8988T (cell line): ENCODE measurements at places on chromosomes 11 and 22.

DNA sequence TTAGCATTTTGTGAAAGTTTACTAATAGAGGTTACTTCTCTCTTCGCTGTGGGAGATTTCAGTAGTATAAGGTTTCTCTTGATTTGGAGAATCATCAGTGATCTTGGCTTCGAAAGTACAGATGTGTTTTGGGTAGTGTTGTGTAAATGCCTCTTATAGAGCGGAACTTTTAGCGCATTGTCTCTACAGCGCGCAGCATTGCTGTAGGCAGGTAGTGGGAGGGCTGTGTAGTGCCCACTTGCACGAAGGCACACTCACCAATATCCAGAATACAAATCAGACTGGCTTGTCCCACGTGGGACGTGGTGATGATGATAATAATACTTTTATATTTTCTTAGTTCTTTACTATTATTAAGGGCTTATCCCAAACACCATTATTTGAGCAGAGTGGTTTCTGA, 51.4 kb downstream of the FAM83F start:
- no peak for DNase-seq

DNA sequence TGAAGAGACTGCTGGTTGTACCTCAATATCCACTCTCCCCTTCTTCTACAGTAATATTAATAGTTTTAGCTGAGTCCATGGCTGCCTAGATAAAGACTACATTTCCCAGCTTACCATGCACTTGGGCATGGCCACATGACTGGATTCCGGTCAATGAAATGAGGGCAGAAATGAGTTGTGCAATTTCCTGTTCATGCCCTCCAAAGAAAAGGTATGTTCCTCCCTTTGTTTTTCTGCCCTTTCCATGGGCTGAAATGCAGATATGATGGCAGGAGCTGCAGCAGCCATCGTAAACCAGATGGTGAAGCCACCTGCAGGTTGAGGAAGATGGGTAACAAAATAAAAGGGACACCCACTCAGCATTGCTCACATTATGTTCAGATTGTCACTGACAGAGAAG, 15.3 kb upstream of the ELFN2 start:
- peak; percentile 37 for DNase-seq

- no peak for DNase-seq
Observed at GRCh38 chr22:25629613-25630012, 65.1 kb downstream of the GRK3 start.

DNA sequence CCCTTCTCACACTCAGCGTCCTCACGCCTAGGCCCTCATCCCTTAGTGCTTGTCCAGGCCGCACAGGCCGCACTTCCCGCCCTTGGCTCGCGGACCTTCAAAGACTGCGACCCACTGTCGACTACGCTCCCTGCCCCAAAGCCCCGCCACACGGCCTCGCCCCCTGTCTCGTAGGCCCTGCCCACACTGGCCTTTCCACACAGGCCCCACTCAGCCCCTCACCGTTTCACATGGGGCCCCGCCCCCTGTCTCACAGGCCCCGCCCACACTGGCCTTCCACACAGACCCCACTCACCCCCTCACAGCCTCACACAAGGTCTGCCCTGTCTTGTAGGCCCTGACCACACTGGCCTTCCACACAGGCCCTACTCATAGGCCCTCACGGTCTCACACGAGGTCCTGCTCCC, 11.0 kb downstream of the NRXN2 start:
- no peak for DNase-seq

DNA sequence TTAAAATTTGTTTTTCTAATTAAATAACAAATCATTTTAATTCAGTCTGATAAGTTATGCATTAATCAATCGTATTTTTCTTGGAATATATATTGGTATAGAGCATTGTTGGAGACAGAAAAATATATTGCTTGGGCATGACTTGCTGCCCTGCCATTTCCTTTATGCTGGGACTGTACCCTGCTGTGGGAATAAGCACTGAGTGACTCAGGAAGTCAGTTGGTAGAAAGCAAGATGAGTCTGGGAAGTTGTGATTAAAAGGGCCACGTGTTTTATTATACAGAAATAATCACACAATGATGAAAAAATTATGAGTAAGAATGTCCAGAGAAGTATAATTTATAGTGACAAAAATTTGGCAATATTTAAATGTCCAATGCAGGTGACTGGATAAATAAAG, 139.5 kb downstream of the KIF18A start:
- no peak for DNase-seq

DNA sequence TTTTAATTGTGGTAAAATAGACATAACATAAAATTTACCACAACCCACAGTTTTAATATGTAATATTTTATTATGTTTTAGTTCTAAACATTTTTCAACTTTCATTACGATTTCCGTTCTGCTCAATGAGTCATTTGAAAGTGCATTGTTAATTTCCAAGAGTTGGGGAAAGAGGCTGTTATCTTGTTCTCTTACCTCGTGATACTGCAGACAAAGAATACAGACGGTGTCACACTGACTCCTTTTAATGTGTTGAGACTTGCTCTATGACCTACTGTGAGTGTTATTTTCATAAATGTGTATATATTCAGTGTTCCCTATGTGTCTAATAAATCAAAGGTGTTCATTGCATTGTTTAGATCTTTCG, 10.8 kb upstream of the RAC2 start:
- DNase-seq = no peak

GRCh38 chr11:40306938-40307548, 1152.4 kb downstream of the LRRC4C start:
- DNase-seq = peak; percentile 29

DNA sequence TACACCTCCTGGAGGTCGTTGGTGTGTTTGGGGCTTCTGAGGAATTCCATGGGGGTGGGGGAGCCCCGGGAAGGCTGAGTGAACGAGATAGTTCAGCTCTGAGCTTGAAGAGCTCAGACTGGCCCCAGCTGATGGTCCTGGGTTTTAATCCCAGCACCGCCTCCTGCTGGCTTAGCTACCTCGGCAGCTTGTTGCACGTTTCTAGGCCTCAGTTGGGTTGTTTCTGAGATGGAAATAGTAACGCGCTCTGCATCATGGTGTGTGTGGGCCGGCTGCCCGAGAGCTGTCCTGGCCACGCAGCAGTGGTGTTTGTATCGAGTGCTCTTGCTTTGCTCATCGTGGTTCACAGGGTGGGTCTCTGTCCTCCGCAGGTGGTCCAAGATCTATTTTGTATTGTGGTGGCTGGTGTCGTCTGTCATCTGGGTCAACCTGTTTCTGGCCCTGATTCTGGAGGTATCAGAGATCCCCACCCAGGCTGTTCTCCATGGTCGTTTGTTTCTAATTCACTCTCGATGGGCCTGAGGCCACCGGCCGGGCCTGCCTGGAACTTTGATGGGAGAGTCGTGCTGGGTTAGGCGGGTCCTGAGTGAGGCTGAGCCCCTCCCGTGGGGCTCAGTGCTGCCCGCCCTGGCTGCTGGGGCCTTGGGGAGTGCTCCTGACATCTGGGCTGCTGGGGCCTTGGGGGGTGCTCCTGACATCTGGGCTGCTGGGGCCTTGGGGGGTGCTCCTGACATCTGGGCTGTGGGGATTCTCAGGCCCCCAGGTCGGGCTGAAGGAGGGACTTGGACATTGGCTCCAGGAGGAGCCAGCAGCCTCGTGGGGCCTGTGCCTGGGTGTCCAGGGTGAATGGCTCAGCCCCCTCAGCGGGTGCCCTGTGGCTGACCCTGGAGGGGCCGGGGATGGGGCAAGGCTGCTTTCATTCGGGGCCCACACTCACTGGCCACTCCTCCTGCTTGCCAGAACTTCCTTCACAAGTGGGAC, 37.7 kb downstream of the TPCN2 start:
- no peak for DNase-seq
